HT1080 (cell line): ENCODE measurements at places on chromosomes 12 and 14.
A peak's percentile ranks its signal among the peaks of the same experiment; 100 is the strongest.

DNA sequence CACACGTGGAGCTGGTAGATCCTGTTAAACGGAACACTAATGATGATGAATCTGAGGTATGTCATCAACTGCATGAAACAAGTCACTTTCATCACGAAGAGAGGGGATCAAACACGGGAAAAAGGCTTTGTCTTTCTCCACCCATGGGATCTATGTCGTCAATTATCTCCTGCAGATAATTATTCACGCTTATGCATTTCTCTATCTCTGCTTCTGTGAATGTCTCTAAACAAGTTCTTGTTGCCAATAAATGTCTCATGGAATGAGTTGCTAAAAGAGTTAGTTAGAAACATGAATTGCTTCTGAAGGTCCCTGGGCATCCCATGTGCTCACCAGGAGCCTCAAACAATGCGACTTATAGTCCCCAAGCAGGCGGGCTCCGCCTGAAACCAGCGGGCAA is 1228.2 kb upstream of the TMEM132C start:
- DNase-seq: no peak

DNA sequence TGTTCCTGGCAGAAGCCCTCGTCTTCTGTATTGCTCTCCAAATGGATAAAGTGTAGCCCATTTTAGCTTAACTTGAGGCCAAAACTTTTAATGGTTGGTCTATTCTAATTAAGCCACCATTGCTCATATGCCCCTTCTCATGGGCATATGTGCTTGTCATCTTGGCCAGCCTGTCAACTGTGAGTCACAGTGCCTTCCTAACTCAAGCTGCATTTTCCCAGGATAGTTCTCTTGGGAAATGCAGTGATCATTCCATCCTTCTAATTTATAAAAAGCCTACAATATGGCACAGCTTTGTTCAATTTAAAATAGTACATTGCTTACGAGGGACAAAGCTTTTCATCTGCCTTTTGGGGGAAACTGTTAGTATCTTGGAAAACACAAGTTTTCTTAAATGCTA is 6.6 kb downstream of the PTHLH start:
- peak; percentile 76 for DNase-seq

- DNase-seq: no peak
Observed at GRCh38 chr14:22552827-22553076, 36.3 kb downstream of the DAD1 start.

DNA sequence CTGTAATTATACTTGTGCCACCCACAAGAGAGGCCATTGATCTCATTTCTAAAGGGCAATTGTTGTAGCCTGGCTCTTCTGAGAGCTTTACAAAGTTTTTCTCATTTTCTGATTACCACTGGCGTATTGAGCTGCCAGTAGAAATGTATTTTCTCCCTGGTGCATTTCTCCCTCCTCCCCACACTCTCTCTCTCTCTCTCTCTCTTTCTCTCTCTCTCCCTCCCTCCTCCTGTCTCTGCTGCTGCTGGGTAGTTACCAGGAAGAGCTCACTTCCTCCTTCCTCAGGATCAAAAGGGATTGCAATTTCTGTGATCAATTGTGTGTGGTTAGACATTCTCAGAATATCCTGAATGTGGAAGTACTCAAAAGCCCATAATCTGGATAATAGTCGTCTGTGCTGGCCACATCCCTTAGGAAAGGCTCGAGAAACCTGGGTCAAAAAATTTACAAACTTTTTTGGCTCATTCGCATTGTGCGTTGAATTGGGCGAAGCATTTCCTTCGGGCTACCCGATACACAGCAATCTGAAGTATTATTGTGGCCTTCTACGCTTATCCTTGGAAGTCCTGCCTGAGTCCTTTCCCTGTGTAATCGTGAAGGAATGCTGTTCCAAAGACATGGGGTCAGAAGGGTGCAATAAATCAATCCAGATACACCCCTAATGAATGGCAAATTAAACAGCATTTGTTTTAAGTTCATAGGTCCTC is 254.8 kb downstream of the MSRB3 start:
- peak; percentile 17 for DNase-seq

GRCh38 chr14:100168506-100168905 is 9.1 kb upstream of the DEGS2 start:
- no peak for DNase-seq

GRCh38 chr12:46487567-46488131 is 115.1 kb upstream of the SLC38A2 start:
- DNase-seq: no peak

DNA sequence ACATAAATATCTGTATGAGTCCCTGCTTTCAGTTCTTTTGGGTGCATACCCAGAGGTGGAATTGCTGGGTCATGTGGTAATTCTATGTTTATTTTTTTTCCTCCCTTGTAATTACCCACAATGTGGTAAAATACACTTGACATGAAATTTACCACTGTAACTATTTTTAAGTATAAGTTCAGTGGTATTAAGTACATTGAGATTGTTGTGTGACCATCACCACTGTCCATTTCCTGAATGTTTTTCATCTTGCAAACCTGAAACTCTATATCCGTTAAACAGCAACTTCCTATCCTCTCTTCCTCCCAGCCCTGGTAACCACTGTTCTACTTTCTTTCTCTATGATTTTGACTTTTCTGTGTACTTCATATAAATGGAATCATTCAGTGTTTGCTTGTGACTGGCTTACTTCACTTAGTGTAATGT is 51.4 kb downstream of the BORCS5 start:
- DNase-seq: no peak

DNA sequence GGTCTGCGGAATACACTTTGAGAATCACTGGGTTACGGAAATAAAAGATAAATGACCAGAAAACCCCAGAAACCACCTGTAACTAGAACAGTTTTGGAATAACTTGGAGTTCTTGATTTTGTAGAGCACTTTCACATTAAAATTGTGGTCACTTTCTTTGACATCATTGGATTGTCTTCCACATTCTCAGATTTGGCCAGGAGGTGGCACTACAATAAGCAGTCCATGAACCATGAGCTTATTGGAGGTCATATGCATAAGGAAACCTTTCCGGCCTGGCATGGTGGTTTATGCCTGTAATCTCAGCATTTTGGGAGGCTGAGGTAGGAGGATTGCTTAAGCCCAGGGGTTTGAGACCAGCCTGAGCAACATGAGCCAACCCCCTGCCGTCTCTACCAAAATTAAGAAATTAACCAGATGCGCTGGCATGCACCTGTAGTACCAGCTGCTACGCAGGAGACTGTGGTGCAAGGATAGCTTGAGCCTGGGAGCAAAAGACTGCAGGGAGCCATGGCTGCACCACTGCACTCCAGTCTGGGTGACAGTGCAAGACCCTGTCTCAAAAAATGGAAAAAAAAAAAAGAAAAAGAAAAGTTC is 107.7 kb upstream of the CAND1 start:
- peak; percentile 25 for DNase-seq

GRCh38 chr12:46371718-46372543 is 642 bp downstream of the SLC38A2 start:
- peak; percentile 62 for DNase-seq

- DNase-seq: no peak
Observed at GRCh38 chr14:50095895-50096294, 20.5 kb downstream of the VCPKMT start.

DNA sequence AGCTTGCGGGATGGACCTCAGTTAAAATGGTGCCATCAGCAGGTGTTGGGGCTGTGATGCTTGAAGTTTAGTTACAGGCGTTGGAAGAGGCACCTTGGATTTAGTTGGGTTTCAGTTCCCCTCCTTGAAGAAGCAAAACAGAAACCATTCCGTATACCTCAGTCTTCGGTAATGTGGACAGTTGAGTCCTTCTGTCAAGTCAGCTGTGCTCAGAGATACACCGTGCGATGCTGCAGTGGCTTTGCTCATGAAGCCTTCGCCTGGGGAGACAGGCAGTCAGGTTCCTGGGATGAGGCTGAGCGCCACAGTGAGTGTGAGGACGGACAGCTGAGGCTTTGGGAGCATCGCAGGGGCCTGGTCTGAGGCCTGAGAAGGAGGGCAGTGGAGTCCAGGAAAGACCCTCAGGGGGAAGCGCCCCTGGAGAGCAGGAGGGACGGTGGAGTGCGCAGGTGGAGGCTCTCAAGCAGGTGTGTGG is 7.4 kb downstream of the RAN start:
- no peak for DNase-seq

DNA sequence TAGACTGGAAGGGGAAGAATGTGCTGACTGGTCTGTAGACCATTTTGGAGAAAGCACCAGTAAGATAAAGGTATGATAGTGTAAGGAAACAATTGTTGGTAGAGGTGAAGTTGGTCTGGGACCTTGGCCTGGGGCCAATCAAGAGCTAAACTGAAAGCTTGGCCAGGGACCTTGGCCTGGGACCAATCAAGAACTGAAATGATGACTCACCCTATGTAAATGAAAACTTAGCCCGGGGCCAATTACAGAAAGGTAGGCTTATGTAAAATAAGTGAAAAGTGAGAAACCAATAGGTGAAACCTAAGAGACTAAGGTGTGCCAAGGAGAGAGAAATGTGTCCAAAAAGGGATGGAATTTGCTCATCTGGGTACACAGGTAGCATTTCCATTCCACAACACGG is 776.0 kb downstream of the C12orf50 start:
- peak; percentile 44 for DNase-seq

- DNase-seq: peak; percentile 77
Observed at GRCh38 chr12:85092814-85093370, 56.7 kb downstream of the LRRIQ1 start.

GRCh38 chr12:20248646-20249045 is 119.7 kb upstream of the PDE3A start:
- no peak for DNase-seq

DNA sequence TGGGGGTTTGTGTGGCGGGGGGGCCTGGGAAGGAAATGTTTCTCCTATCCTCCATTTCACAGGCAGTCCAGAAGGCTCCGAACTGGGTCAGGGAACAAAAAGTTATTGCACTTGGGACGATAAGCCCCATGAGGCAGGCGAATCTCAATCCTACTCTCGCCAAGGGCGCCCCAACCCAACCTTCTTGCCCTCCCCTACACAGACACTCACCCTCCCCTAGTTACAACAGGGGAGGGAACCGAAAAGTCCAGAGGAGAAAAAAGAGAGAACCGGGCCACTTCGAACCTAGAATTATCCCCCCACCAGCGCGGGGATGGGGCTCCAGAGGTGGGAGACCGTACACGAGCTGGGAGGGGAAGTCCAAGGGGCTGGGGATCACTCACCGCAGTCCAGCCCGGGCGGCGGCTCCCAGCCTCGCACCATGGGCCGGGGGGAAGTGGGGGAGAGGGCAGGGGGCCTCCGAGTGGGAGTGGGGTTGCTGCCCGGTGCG is 357 bp downstream of the HOMEZ start:
- DNase-seq: no peak

GRCh38 chr12:9084417-9084816 is 31.3 kb downstream of the A2M start:
- no peak for DNase-seq

DNA sequence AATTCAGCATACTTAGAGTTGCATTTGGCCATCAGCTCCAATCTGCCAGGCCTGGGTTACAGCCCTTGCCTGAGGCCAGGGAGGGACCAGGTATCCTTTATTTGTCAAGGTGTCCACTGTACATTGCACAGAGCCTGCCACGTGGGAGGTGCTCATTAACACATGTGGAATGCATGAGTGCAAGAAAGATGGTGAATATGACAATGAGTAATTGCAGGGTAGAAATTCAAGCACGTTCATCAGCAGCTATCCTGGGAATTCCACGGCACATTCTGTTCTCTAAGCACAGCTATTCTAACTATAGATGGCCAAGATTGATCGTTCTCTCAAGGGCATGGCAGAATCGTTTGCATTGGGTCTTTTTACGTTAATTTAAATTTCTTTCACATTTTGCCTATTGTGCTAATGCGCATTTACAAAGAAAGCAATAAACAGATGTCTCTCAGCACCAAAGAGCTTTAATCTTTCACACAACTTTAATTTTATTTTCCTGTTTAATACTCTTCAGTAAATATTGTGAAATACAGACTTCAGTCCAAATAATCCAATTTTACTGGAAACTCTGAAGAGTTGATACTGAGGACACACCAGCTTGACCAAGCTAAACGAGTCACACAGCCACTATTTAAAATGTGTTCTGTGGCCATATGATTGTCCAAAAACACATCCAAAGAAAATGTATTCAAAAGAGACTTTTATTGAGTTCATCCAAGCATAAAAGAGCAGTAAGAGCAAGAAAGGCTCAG is 1025.7 kb upstream of the TMEM132C start:
- no peak for DNase-seq

DNA sequence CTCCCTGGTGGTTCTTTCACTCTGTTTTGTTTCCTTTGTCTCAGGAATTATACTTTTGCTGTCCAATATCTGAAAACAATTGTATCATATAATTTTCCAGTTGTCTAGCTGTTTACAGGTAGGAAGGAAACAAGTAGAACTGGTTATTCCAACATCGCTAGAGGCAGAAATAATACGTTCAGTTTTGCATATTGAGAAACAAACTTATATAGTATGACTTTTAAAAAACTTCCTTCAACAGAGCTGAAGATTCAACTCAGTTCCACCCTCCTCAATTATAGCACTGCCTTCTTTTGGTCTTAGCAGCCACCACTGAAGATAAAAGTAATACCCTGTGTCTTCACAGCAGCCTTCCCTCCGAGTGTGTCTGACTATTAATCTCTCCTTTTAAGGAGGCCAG is 214.3 kb downstream of the EFCAB11 start:
- no peak for DNase-seq

- DNase-seq: no peak
Observed at GRCh38 chr12:87464565-87464964, 564.6 kb downstream of the C12orf50 start.

DNA sequence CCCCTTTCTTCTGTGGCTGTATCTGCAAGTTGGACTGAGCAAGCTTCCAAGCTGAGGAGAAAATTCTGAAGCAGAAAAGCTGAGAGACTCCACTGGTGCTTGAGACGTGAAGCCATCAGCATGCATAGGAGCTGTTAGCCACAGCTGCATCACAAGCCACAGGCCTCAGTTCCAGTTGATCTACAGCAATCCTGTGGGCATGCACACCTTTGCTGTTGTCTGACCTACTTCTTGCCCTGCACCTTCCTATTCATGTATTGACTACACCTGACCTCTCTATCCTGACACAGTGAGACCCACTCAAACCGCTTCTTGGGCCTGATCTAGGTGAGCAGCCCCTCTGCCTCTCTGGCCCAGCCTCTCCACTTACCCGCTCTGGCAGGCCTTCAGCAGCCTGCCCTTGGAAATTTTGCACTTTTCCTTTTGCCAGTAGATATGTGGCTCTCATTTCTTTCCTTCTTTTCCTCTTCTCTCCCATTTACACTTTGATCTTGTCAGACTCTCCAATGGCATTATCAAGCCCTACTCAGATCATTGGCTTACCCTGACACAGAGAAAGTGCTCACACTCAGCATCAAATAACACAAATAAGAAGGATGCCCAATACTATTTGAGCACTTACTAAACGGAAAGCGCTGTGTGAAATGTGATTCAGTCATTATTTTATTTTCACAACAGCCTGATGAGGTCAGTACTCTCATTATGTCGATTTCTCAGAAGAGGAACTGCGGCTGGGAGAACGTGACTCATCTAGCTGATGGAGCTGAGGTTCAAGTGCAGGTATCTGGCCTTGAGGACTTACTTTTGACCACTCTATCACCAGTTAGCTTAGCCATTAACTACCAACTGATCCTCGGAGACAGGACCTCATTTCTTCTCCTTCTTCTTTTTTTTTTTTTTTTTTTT is 21.9 kb upstream of the PTGR2 start:
- DNase-seq: peak; percentile 83
